ENCODE measurements at places on chromosomes 11 and 22.

- DNase-seq = no peak
Measured at GRCh38 chr11:93700830-93701229, 39.3 kb downstream of the CEP295 start.

GRCh38 chr11:9789910-9790309 is 126.0 kb downstream of the SWAP70 start:
- no peak for DNase-seq

DNA sequence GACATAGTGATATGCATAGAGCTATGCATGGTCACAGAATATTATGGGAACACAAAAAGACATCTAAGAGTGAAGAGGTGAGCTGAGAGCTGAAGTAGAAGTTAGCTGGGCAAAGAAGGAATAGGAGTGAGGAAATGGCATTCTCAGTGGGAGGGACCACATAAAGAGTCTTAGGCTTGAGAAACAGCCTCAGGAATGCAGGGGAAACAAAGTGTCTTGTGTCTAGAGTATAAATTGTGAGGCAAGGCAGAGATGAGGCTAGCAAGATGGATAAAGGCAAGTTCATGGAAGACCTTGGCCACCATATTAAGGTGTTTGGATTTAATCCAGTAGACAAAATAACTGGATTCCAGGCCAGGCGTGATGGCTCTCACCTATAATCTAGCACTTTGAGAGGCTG is 40.6 kb upstream of the CRTAM start:
- DNase-seq = no peak

GRCh38 chr11:83070731-83071566 is 748 bp downstream of the RAB30 start:
- peak; percentile 53 for DNase-seq

DNA sequence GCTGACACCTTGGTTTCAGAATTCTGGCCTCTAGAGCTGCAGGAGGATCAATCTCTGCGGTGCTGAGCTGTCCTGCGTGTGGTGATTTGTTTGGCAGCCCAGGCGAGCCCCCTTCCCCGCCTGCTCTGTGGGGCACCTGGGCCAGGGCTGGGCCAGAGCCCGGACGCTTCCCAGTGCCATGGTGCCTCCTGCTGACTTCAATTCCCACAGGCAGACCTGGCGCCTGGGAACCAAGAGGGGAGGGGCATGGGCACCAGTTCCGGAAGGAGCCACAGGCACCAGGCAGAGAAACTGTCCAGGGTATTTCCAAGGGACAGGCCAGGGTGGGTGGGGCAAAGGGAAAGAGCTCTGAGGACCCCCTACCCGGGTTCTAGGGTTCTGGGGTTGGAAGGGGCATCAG is 197.8 kb downstream of the CTTN start:
- no peak for DNase-seq

- no peak for DNase-seq
Measured at GRCh38 chr11:17642980-17643379, 76.4 kb upstream of the MYOD1 start.

DNA sequence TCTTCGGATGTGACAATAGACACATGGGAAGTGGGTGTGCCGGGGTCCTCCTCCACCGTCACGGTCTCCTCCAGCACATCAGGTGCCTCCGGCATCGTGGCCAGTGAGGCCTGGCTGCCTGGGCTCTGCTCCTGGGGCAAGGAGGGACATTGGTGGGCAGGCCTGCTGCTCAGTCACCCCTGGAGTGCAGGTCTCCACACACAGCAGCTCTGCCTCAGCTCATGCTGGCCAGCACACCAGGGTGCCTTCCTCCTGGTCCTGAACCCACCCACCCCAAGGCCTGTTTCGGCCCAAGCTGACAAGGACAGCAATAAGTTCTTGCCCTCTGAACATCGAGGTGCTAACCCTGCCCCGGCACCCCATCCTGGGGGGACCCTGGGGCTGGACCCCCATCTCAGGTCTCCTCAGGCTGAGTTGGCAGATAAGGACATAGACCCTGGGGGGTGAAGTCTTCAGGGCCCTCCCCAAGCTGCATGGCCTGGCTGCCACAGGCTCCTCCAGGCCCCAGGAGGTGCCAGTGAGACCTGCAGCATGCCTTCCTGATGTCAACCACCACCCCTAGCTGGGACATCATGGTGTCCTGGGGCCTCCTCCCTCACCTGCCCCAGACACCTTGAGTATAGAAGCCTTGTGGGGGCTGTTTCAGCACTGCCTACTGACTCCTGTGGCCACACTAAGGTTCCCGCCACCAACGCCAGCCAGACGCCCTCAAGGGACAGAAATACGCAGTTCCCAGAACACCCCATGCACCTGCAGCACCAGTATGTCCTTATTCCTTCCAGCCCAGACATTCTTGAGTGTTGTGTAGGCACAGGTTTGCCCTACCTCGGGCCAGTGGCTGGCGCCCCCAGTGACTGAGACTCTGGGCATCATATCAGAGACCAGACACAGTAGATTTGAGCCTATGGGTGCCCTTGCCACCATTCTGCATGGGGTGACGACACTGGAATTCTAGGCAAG is 34.4 kb downstream of the ARVCF start:
- DNase-seq = peak; percentile 56

- no peak for DNase-seq
Measured at GRCh38 chr11:14112721-14113120, 150.2 kb downstream of the SPON1 start.

DNA sequence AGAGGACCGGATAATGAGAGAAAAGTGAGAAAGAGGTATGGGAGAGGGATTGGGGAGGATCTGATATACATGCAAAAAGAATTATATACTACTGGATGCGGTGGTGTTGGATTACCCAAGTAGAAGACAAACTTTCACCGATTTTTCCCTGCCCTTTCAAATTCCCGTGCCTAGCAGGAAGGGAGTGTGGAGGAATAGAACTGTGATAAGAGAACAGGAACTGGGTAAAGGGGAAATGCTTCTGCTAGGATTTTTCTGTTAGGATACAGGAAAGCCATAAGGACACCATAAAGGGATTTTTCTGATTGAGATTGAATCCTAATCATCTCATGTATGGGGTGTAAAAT is 480 bp upstream of the MTMR2 start:
- no peak for DNase-seq

GRCh38 chr22:19065929-19066328 is 56.3 kb downstream of the DGCR2 start:
- DNase-seq = no peak

DNA sequence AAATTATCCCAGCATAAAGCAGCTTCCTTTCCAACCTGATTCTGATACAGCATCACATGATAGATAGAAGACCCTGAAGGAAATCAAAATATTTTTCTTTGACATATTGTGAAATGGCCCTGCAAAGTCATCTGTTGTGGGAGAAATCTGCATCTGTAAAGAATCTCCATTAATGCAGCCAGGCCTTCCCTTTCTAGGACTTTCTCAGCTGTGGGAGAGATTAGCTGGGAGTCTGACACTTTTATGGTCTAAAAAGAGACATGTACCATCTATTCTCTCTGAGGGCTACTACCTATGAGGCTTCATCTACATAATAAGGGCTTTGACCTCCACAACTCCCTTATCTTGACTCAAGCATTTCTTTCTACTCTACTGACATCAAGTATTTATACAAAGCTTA is 238.1 kb downstream of the SWAP70 start:
- DNase-seq = no peak

- no peak for DNase-seq
Measured at GRCh38 chr11:74459584-74459983, 7.8 kb downstream of the KCNE3 start.

- no peak for DNase-seq
Measured at GRCh38 chr22:46775850-46776826, 13.7 kb downstream of the TBC1D22A start.

GRCh38 chr22:23214398-23214797 is 34.1 kb downstream of the BCR start:
- no peak for DNase-seq

DNA sequence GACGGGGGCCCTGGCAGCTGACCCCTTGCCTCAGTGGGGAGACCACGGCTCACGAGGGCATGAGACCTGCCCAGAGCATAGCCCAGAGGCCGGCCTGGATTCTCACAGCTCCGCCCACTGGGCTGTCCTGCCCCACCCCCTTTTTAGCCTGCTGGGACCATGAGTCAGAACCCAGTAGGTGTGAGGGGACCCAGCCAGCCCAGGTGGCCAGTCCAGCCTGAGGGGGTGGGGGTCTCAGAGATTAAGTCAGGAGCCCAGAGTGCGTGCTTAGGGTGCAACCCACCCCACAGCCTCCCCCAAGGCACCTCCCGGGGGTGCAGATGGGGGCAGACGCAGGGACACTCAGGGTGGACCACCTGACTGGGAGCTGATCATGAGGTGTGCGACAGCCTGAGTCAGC is 40.1 kb upstream of the PPARA start:
- DNase-seq = no peak

GRCh38 chr11:10076458-10077141 is 217.4 kb downstream of the SBF2 start:
- peak; percentile 87 for DNase-seq

GRCh38 chr11:109939166-109939810 is 153.9 kb upstream of the ZC3H12C start:
- no peak for DNase-seq

DNA sequence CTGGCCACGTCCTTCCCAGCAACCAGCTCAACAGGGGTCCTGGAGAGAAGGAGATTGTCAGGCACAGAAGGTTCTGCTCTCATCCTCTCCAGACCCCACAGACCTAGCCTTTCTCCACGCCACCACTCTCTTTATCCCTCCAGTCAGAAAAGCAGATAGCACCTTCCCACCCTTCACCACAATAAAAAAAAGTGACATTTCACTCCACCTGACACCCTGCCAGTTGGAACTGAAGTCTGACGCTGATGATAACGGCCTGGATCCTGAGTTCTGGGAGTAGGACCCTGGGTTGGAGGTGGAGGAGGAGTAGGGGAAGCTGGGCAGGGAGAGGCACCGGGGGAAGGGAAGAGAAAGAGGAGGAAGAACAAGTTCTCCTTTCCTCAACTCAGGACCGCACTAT is 127.5 kb upstream of the ANO1 start:
- no peak for DNase-seq

DNA sequence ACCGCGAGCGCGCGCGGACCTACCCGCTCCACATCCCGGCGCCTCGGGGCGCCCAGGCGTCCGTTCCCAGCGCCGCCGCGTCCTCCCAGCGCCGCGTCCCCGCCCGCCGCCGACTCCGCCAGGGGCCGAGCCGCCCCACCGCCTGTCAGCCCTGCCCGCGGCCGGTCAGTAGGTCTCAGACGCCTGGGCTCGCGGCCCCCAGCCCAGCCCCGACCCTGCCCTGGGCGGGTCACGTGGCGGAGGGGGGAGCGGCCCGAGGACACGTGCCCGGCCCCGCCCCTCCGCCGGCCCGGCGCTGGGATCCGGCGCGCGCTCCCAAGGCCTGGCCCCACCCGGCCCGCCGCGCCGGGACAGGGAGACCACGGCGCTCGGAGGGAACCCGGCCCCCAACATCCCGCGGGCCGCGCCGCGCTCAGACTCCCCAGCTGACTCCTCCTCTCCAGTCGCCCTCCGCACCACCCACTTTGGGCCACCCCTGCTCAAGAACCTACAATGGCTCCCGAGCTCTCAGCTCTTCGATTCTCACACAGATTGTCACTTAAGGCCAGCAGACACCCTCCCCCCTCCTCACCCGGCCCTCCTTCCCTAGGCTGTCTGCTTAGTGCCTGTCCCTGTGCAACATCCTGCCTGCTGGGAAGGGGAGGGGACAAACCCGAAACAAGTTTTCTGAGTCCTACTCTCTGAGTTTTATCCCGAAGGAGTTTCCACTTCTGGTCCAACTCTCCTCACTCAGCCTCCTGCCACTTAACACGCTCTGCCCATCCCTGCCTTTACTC is at the start of gene RAB3IL1:
Gene RAB3IL1 (minus strand): TSS at position 233 of the 776 bp plus-strand sequence. CDS start 199 bp downstream, at position 34.
- DNase-seq = peak; percentile 79
